NCI-H2081 treated with DMSO at 0.1 percent for 48 hours (cell line): ENCODE measurements at places on chromosomes 12 and 14.

GRCh38 chr12:119096429-119097202 is 82.1 kb upstream of the HSPB8 start:
- DNase-seq: no peak

DNA sequence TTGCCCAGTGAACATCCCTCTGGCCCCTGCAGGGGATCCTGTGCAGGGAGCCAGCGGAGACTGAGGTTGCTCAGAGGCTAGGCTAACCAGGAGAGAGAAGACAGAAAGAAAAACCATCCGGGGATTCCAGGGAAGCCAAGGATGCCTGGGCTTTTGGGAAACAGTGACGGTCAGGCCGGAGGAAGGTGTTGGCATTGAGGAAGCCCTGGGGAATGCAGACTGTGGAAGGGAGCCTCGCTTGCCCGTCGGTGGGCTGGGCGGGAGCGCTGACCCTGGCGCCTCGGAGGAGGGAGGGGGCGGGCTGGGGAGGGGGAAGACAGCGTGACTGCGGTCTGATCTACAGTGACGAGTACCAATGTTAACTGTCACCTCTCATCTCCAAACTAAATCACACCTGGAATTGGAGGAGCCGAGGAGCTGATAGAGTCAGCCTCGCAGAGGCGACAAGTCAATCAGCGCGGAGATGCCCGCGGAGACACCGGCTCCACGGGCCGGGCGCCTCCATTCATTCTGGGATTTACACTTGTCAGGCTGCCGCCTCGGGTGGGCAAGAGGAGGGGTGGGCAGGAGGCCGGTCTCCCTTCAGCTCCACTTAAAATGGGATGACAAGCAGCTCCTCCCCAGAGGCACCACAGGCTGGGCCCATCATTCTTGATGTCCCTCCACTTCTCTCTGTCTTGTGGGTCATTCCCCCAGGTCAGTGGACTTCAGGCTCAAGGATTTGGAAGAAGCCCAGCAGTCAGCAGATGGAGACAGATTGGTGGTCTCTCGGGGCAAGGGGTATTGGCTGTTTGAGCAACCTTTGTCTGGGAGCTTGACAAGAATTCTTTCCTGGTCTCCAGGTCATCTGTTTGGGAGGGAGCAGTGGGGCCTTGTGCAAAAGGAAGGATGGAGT is 20.4 kb upstream of the GPATCH2L start:
- no peak for DNase-seq

- DNase-seq: peak; percentile 21
Observed at GRCh38 chr12:55822228-55822627, 4.4 kb downstream of the ORMDL2 start.

GRCh38 chr12:125203145-125203765 is 138.0 kb downstream of the AACS start:
- no peak for DNase-seq

GRCh38 chr12:46349253-46349652 is 23.3 kb downstream of the SLC38A2 start:
- no peak for DNase-seq

- no peak for DNase-seq
Observed at GRCh38 chr12:61780435-61780834, 479.8 kb upstream of the USP15 start.

DNA sequence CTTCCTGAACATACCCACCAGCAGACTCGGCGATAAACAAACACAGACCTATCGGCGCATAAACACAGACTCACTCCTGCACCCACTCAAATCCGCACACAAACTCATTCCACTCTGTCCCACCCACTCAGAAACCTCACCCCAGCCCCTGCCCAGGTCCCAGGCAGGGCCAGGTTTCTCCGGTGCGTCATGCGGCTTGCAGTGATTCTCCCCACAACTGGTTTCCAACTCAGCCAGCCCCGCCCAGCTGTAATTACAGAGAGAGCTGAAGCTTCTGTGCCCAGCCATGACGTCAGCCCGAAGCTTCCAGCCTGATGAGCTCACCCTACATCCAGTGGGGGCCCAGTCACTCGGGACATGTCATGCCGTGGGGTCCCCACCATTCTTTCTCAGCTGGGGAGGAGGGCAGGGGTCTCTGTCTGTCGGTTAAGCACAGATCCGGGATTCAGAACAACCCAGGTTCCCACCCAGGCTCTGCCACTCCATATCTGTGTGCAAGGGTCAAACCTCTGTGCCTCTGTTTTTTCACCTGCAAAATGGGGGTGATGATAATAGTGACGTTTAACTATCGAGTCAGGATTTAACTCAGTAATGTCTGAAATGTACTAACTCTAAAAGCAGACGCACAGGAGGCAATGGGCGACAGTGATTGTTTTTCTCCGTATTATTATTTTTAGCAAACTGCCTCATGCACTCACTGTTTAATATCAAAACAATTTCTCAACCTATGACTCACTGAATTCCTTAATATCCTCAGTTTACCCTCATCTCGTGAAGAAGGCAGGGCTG is 2.3 kb upstream of the HSPB8 start:
- no peak for DNase-seq

DNA sequence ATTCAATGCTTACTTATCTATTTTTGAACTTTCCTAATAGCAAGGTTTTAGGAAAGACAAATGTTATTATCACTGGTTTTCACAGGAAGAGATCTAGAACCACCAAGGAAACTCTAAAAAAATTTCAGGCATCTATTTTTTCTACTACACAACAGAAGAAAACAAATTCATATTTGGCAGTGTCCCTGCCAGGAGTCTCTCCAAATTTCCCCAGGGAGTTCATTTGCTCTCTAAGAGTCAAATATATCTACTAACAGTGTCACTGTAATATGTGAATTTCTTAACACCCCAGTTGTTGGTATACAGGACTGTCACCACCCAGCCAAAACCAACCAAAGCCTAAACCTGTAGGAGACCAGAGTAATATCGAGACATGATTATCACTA is 83.4 kb downstream of the STXBP6 start:
- no peak for DNase-seq

GRCh38 chr14:85482552-85482951 is 47.4 kb upstream of the FLRT2 start:
- no peak for DNase-seq

- no peak for DNase-seq
Observed at GRCh38 chr12:104752881-104753280, 205.2 kb downstream of the SLC41A2 start.

- DNase-seq: no peak
Observed at GRCh38 chr14:31196839-31197492, 10.6 kb downstream of the HECTD1 start.

DNA sequence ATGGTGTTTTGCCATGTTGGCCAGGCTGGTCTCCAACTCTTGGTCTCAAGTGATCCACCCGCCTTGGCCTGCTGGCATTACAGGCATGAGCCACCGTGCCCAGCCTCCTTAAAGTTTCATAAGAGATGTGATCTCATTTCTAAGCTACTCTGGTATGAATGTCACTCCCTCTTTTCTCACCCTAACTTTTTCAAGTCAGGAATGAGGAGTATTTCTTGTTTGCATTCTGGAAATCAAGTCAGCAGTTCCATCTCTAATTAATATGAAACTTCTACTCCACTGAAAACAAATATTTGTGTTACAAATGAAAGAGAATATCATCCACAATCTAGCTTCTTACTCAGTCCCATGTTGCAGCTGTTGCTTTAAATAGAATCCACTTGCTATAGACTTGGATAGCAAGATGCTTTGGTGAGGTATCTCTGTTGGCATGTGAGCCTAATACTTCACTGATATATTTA is 61.3 kb downstream of the ARF6 start:
- no peak for DNase-seq

GRCh38 chr14:106831322-106831720 is 1304.9 kb downstream of the TMEM121 start:
- DNase-seq: no peak

- no peak for DNase-seq
Observed at GRCh38 chr14:51155326-51155725, 60.4 kb upstream of the TRIM9 start.

DNA sequence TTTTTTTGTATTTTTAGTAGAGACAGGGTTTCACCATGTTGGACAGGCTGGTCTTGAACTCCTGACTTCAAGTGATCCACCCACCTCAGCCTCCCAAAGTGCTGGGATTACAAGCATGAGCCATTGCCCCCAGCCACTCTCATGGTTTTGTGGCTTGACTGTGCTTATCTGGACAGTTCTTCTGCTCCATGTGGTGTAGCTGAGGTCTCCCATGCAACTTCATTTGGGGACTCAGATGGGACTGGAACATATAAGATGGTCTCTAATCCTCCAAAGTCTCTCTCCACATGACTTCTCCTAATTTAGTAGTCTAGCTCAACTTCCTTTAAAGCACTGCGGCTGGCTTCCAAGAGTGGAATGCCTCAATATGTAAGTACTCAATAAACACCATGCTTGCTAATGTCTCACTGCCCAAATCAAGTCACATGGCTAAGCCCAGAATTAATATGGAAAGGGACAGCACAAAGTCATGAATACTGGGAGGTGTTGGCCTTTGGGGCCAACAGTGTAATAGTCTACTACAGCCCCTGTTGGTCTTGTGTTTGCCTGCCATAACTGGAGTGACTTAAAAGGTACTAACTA is 7.4 kb downstream of the INHBC start:
- DNase-seq: no peak

GRCh38 chr12:96034621-96035282 is 635 bp downstream of the LTA4H start:
- no peak for DNase-seq

DNA sequence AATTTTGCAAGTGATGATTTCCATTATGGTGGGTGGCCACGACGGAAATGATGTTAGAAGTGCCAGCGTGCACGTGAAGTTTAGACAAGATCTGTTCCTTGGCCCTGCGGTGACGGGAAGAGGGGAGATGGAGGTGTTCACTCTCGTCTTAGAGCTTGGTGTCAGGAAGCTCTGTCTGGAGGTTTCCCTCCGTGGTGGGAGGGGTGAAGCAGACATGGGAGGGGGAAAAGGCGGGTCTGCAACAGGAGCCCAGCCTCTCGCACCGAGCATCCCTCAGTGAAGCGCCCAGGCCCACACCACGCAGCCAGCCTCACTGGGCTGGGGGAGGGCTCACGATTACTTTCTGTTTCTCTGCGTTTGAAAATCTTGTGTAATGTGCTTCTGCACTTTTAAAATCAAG is 26.3 kb downstream of the EML1 start:
- no peak for DNase-seq

DNA sequence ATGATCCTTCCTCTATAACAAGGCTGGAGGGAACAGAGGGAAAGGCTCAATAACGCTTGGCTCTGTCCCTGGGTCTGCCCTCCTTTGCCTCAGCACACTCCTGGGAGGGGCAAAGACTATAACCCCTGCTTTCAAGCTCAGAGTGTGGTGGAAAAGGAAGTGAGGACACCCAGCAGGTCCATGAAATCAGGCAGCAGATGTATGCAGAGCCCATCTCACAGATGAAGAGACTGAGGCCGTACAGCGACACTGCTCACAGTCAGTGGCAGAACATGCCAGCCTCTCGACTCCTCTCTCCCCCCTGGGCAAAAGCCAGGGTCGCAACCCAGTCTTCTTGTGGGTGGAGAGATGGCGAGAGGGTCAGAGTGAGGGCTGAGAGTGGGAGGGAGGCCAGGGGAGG is 39.8 kb downstream of the SLC6A12 start:
- no peak for DNase-seq

DNA sequence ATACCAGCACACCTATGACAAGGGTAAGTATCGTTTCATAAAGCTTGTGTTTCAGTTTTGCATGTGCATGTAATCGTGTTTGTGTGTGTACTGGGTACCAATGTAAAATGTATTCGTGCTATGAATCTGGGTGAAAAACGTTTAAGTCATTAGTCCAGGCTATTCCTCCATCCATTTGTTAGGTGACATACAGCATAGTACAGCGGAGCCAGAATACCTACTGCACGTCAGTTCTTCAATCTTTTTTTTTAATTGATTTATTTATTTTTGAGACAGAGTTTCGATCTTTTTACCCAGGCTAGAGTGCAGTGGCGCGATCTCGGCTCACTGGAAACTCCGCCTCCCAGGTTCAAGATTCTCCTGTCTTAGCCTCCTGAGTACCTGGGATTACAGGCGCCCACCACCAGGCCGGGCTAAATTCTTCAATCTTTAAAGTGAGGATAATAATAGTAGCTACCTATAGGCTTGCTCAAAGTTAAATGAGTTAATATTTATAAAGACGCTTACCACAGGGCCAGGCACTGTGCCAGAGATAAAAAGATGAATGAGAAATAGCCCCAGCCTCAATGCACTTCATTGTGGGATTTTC is 661 bp upstream of the RPS26 start:
- no peak for DNase-seq

- peak; percentile 31 for DNase-seq
Observed at GRCh38 chr12:69900720-69901131, 75.7 kb downstream of the MYRFL start.

- no peak for DNase-seq
Observed at GRCh38 chr14:70905301-70905700, 2.0 kb upstream of the PCNX1 start.

- no peak for DNase-seq
Observed at GRCh38 chr14:104600805-104601204, 3.8 kb downstream of the TMEM179 start.

- DNase-seq: no peak
Observed at GRCh38 chr12:1226951-1227350, 235.9 kb downstream of the ERC1 start.

- no peak for DNase-seq
Observed at GRCh38 chr14:35201066-35201465, 78.7 kb downstream of the PRORP start.

- no peak for DNase-seq
Observed at GRCh38 chr12:4286771-4287317, 13.3 kb downstream of the CCND2 start.

DNA sequence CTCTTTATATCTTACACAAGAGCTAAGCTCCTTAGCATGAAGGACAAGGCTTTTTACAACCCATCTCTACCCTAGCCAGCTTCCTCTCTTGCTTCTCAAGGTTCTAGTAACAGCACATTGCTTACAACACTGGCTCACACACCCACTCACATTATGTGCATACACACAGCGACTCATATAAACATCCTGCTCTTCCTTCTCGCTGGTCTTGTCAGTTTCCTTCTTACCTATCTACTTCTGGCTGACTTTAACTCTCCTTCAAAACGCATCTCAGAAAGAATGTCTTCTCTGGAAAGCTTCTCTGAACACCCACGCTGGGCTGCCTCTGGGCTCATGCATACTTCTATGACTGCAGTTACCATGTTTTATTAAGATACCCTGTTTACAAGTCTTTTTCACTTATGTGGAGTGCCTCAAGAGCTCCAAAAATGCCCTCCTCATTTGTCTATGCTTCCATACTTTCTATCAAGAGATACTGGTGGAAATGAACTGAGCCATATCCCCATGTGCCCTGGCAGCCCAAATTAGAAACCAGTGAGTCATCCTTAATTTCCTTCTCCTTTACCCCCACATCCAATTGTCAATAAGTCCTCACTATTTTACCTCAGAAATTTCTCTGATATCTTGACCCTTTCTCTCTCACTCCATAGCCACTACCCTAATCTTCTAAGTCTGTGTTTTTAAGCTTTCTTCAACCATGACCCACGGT is 126.9 kb upstream of the KRAS start:
- no peak for DNase-seq
